Progenitor cell of endocrine pancreas (in vitro differentiated cells): ENCODE measurements at places on chromosomes 2 and 18. TPM values are rescaled to one million over a fixed set of nuclear protein-coding genes. Genes with fewer than 3 reads are reported as not detected.

DNA sequence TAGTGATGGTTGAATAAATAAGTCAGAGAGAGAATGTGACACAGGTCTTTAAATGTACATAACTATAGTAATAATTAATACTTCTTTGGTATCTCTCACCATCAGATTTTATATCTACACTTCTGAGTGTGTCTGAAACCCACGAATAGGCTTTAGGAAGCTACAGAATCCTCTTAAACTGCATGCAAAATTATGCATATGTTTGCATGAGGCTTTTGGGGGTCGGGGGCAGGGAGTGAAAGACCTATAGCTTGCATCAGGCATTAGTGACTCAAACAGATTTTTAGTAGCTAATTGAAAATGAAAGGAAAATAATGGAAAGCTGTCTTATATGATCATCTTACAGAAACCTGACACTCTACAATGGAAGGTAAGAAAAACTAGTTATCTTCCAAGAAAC lies 14.9 kb downstream of the LRPPRC start:
- DNase-seq: no peak

DNA sequence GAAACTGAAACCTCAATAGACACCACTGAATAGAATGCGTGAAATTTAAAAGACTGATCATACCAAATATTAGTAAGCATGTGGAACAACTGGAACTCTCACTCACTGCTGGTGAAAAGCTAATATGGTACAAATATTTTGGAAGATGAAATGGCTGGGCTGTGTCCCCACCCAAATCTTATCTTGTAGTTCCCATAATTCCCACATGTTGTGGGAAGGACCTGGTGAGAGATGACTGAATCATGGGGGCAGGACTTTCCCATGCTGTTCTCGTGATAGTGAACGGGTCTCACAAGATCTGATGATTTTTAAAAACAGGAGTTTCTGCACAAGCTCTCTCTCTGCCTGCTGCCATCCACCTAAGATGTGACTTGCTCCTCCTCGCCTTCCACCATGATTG lies 32.0 kb upstream of the MYCN start:
- no peak for DNase-seq

- no peak for DNase-seq
Observed at GRCh38 chr18:66582211-66582610, 21.7 kb downstream of the CDH19 start.

GRCh38 chr18:77671456-77672167 lies 422.0 kb downstream of the GALR1 start:
- no peak for DNase-seq

DNA sequence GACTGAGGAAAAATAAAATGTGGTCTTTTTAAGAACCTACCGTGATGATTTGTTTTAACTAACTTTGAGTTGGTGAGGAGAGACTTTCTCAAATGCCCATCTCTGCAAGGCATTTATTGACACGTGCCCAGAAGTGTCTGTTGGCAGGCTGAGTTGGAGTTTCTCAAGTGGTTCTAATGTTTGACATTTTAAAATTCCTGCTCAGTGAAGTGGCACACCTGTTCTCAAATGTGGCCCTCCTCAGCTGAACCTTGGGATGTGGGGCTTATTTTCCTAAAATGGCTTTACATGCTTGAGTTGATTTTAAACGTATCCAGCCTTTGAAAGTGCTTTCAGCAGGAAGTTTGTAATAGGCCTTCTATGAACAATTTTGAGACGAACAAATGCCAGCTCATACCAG lies 876 bp upstream of the CAVIN2 start:
- no peak for DNase-seq

DNA sequence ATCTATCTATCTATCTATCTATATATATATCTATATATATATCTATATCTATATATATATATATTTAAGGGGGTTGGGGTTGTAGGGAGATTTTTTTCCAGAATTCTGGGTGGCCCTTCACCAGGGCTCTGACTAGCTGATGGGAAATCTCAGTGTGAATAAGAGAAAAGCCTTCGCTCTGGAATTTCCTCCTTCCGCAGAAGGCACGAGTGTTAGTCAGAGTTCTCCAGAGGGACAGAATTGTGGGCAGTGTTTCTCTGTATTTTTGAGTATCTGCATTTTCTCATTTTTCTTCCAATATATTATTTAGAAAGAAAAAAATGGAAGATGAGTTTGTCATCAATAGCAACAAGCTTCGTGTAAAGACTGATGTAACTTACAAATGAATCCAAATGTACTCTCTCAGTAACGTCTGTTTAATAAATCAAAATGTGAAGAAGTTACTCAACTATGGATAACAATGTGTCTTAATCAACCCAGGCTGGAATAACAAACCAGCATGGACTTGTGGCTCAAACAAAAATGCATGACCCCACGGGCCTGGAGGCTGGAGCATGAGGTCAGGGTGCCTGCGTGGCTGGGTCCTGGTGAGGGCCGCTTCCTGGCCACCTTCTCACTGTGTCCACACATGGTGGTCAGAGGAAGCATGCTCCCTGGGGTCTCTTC lies 10.6 kb upstream of the SNTG2 start:
- DNase-seq: no peak

- no peak for DNase-seq
Observed at GRCh38 chr18:49645841-49646351, 84.0 kb downstream of the LIPG start.

DNA sequence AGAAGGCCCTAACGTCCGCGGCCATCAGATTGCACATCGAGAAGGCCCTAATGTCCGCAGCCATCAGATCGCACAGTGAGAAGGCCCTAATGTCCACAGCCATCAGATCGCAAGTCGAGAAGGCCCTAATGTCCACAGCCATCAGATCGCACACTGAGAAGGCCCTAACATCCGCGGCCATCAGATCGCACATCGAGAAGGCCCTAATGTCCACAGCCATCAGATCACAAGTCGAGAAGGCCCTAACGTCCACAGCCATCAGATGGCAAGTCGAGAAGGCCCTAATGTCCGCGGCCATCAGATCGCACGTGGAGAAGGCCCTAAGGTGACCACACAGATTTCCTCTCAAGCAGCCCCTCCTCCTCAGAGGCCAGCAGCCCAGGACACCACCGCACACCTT lies 193.2 kb upstream of the PXDN start:
- no peak for DNase-seq

GRCh38 chr2:106201661-106202060 lies 7.6 kb upstream of the UXS1 start:
- no peak for DNase-seq

DNA sequence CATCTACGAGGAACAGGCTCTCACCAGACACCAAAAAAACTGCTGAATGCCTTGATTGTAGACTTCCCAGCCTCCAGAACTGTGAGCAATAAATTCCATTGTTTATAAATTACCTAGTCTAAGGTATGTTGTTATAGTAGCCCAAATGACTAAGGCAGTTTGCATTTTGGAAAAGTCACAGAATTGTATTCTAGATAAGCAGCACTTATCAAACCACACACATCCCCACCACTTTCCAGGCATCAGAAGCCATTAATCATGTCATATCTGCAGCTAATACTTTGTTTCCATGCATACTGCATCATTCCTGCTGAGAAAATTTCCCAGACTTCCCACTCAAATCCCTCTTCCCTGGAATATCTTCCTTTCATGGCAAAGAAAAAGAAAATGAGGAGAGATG lies 187.2 kb downstream of the INO80D start:
- no peak for DNase-seq

DNA sequence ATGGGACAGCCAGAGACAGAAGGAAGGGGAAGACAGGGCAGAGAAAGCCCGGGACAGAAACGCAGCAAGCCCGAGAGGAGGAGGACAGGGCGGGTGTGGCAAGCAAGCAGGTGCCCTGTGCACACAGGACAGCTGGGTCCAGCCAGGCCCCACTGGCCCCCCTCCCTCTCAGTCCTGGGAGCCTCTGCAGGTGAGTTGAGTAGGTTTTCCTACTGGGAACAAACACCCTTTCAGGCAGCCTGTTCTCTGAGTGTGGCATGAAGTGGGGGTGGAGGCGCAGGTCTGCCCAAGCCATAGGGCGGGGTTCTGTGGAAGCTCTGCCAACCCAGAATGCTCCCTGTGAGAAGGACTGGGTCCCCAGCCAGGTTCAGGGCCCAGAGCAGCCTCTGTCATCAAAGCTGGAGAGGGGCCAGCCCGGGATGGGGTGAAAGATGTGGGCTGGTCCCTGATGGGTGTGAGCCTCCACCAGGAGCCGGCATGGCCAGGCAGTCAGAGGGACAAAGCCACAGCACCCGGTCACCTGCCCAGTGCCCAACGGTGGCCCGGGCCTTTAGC lies 129.4 kb downstream of the TFCP2L1 start:
- DNase-seq: no peak

RNU2-63P gene
- 2.8 TPM in 1 of 2 replicates, not detected in the other for total RNA-seq

B3GNT7 gene
- 6.5 and 7.6 TPM in 2 replicates for total RNA-seq

IL36A gene
- total RNA-seq: not detected in 2 replicates
